Camera-type eye (tissue), 1 donor: ENCODE measurements at places on chromosomes 6 and 20. TPM values are rescaled to one million over a fixed set of nuclear protein-coding genes. Genes with fewer than 3 reads are reported as not detected.

Gene DCDC2
- 5.9 TPM for total RNA-seq

Gene RIPPLY2
- 2.7 TPM for total RNA-seq

Gene GLP1R
- total RNA-seq: 0.88 TPM

Gene SNPH
- 9.7 TPM for total RNA-seq

Gene ATP5F1E
- total RNA-seq: 9.1 TPM

Gene TTK
- 11.9 TPM for total RNA-seq

Gene TRIM15
- not detected for total RNA-seq

Gene FAXC
- 13.9 TPM for total RNA-seq

Gene PPIL6
- total RNA-seq: 10.0 TPM

Gene CLVS2
- total RNA-seq: 11.6 TPM

Gene PRR18
- total RNA-seq: 0.22 TPM

Gene ATP6V1G2
- total RNA-seq: 19.2 TPM

Gene RSPH9
- total RNA-seq: 1.7 TPM

Gene MLN
- total RNA-seq: not detected

Gene PROKR2
- total RNA-seq: not detected

Gene MYO6
- 33.9 TPM for total RNA-seq
